Posterior cingulate gyrus (tissue), 11 donors: ENCODE measurements at places on chromosomes 12 and 14.

DNA sequence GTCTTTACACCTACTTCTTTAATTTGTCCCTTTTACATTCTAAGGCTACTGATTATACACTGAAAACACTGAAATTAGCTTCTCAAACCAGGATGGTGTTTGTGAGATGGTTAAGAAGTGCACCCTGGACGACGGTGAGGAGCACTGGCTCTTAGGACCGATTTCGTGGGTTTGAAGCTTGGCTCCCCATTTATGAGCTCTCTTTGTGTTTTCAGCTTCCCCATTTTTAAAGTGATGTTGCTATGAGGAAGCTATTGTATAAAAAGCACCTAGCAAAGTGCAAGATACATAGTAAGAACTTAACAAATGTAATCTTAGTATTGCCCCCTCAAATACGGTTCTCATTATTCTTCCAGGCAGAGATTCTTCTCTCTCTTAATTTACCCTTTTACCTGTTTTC is 4.7 kb downstream of the NFYB start:
- DNase-seq: no peak

DNA sequence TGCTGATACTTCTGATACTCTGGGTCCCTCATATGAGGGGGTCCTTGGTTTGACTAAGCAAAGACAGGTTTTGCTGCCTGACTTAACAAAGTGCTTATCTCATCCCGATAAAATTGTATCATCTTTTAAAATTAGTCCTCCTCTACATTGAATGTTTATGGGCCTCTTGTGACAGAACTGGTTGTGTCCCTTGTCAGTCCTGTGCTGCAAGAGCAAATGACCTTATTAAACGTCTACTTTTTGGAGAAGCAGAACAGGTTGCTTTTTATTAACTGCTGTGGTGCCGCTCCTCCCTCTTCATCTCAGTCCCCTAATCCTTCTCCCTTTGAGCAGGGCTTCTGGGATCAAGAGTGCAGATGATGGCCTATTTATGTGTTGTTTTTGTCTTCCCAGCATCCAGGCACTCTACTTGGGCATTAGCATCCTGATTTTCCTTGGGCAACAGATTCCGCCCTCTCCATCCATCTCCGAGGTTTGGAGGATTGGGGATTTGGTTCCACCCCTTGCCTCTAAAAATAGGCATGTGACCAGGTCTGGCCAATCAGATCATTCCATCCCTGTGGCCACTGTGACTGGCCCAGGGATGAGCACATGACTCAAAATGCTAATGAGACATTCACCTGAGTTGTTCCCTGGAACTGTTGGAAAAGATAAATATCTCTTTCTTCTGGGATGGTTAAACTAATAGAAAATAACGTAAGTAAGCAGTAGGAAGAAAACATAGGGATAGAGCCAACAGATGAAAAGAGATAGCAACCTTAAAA is 2.9 kb upstream of the DENR start:
- DNase-seq: no peak

DNA sequence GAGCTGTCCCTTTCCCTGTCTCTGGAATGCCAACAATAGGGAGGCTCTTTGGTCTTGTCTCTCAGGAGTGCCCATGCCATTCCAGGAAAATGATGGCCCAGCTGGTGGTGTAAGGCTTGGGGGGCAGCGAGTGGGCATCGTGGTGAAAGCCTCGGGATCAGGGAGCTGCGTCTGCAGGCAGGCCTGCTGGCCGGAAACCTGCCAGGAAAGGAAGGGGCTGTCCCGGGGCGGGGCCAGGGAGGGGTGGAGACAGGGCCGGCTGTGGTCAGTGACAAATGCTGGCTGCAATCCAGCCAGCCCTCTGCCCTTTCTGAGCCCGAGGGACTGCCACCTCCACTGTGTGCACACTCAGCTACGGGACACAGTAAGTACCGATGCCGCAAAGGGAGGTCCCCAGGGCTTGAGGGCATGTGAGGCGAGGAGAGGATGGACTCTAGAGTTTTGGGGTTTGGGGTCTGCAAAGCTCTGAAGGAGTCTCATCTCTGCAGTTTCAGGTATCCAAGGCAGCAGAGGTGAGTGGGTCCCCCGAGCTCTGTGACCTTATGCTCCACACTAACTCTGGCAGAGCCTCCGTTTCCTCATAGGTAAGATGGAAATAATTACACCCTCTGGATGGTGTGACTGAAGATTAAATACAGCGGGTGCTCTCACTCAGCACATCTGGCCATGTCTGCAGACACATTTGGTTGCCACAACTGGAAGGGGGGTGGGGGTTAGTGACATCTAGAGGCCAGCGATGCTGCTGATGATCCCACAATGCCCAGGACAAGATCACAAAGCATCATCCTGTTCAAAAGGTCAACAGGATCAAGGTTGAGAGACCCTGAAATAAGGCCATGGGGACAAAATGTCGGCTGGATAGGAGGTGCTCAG is at the start of gene SERPINA5:
TSS of gene SERPINA5 (plus strand) at position 300 of the 873 bp plus-strand sequence. CDS start 5,937 bp downstream, outside the sequence.
- peak; percentile 86 for DNase-seq

DNA sequence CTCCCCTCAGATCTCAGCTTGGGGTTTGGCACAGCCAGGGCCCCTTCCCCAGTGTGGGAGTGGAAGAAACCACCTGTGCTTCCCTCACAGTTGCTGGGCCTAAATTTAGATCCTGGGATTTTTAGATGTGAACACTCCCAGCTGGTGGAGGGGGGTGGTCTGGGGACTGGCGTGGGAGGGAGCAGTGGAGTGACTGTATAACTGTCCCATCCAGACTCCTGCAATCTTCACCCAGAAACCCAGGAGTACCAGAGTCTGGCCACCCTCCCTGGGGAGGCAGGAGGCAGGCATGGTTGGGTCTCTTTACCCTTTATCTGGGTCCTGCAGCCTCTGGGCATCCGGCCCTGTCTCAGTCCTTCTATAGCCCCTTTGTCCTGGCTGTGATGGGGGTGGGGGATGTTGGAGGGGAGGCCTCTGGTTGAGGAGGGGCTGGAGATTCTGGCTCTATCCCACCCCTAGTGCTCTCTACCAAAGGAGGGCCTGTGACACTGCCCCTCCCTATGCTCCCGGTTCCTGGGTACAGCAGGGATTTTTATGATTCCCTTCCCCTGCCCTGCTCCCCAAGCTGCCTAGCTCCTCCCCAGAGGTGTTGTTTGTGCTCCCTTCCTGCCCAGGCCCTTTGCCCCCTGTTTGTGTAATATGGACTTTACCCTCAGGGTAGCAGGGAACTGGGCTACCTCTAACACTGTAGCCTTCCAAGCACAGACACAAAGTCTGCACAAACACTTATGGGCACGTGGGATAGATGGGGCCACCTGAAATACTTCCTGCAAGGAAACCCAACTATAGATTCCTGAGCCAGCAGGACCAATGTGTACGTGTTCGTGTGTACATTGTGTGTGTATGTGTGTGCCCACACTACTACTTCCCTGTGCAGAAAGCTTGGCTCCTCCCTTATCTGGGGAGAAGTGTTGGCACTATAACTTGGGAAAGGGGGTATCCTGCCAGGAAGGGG is 1.7 kb downstream of the ERBB3 start:
- DNase-seq: peak; percentile 45

GRCh38 chr14:63224196-63224595 is 20.0 kb downstream of the RHOJ start:
- DNase-seq: no peak

GRCh38 chr12:105968025-105968424 is 170.7 kb downstream of the NUAK1 start:
- no peak for DNase-seq

GRCh38 chr14:50109342-50109741 is 7.0 kb downstream of the VCPKMT start:
- no peak for DNase-seq

GRCh38 chr14:50018201-50018932 is 98.0 kb downstream of the VCPKMT start:
- DNase-seq: no peak

DNA sequence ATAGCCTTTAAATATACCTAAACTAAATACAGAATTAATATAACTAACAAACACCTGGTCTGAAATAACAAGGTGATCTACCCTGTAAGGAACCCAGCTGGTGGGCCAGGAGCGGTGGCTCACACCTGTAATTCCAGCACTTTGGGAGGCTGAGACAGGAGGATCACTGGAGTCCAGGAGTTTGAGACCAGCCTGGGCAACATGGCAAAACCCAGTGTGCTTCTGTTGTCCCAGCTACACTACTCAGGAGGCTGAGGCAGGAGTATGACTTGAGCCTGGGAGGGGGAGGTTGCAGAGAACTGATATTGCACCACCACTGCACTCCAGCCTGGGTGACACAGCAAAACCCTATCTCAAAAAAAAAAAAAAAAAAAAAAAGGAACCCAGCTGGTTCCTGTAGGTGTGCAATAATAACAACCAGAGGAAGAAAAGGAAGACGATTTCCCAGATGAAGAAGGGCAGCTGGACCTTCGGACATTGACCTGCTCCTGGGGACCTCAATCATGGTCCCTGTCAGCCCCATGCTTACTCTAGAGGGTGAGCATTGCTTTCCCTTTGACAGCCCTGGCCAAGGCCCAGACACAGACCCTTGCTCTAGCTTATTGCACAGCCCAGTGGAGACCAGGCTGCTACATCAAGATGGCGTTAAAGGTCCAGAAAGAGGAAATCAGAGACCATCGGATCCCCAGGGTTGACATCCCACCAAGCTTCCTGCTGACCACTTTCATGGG is 5.4 kb downstream of the FOS start:
- DNase-seq: no peak

DNA sequence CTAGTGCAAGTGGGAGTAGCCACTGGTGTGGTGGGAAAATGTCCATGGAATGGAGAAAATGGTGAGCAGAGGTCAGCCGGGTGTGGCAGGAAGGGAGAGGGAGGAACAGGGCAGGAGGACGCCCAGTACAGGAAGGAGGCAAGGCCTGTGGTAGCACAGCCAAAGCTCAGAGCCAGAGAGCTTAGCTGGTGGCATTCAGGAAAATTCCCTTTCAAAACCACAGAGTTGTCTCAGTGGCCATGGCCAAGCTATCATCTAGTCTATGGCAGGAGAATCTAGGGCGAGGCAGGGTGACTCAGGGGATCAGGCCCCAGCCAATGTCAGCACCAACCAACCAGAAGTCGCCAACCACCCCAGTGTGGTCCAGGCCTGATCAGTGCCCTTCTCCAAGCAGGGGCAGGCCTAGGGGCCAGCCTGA is 67.7 kb upstream of the DDX11 start:
- DNase-seq: no peak

DNA sequence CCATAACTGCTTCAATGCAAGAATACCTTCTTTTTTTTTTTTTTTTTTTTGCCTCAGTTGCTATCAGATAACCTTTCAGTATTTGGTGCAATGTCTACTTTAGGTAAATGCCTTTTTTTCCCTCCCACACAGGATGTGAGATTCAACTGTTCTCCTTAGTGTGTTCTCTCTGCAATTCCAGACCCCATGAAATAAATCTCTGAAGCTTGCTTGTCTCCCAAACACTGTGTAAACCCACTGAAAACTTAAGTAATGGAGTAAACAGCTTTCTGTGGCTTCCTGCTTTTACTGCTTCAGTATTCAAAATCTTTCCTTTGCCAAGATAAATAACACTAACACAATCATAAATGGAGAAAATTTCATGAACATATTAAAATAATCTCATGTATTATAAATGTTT is 55.8 kb upstream of the CLEC14A start:
- DNase-seq: no peak

DNA sequence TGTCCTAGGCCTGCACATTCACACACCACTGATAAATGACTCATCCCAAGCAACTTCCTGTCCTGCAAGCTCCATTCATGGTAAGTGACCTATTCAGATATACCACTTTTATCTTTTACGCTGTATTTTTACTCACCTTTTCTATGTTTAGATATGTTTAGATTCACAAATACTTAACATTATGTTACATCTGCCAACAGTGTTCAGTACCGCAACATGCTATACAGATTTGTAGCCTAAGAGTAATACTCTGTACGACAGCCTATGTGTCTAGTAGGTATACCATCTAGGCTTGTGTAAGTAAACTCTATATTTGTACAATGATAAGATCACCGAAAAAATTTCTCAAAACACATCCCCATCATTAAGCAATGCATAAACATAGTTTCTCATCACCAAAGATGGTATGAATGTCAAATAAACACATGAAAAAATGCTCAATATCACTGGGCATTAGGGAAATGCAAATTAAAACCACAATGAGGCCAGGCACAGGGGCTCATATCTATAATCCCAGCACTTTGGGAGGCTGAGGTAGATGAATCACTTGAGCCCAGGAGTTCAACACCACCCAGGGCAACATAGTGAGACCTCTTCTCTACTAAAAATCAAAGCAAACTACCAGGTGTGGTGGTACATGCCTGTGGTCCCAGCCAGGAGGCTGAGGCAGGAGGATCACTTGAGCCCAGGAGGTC is 20.7 kb downstream of the ATXN2 start:
- no peak for DNase-seq

GRCh38 chr14:45089813-45090212 is 5.9 kb downstream of the PRPF39 start:
- no peak for DNase-seq

- no peak for DNase-seq
Observed at GRCh38 chr12:48002414-48002730, 1.9 kb downstream of the COL2A1 start.

GRCh38 chr14:99427632-99428300 is 52.9 kb downstream of the SETD3 start:
- DNase-seq: no peak

GRCh38 chr12:34526946-34527345 is 504.6 kb downstream of the ALG10 start:
- no peak for DNase-seq

- no peak for DNase-seq
Observed at GRCh38 chr12:125329239-125330102, 264.2 kb downstream of the AACS start.

DNA sequence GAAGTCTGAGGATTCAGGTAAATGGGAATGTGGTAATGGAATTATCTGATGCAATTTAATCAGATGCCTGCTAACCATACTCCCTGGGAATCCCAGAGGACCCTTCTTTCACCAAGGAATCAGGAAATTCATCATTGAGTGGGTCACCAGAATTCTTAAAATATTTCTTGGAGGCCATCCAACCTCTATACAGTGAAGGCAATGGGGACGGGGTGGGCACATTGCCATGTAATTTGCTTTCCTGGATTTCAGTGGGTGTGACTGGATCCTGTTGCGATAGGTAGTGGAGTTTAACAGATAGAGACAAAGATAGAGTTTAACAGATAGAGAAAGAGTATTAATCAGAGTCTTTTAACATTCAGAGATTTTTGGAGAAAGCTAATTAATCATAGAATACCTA is 394.4 kb downstream of the DAD1 start:
- no peak for DNase-seq

GRCh38 chr14:33352821-33353220 is 414.1 kb downstream of the NPAS3 start:
- DNase-seq: no peak

GRCh38 chr14:106613256-106613655 is 1086.9 kb downstream of the TMEM121 start:
- no peak for DNase-seq

DNA sequence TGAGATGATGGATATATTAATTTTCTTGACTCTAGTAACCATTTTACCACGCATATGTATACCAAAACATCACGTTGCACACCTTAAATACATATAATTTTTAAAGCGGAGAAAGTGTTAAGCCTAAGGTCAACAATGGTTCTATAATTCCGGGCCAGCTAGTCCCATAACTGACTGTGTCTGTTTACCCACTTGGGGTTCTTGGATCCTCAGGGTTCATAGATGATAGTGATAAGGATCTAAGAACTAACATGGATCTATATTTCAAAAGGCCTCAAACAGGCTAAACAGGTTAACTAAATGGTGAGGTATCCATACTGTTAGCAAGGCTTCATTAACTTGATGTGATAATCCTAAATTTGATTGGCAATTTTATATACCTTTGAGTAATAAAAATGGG is 9.8 kb downstream of the SLC38A1 start:
- no peak for DNase-seq
